ENCODE measurements at places on chromosomes 3 and 15.
A peak's percentile ranks its signal among the peaks of the same experiment; 100 is the strongest.

GRCh38 chr15:70057931-70058641 lies 39.6 kb downstream of the TLE3 start:
- no peak overlapping the region for H3K4me3 ChIP-seq
- peaks cover 46% of the 10 kb centered on the region for H3K4me1 ChIP-seq
- H3K27ac ChIP-seq, result no peak overlapping the region
- no peak for DNase-seq
- peaks cover 7% of the 10 kb centered on the region for H3K27me3 ChIP-seq
- peaks cover 73% of the 10 kb centered on the region for H3K36me3 ChIP-seq

- no peak overlapping the region for H3K4me3 ChIP-seq
- H3K27ac ChIP-seq, result no peak overlapping the region
- H3K36me3 ChIP-seq, result no peaks in the 10 kb centered on the region
- DNase-seq, result peak; percentile 40
- H3K4me1 ChIP-seq, result no peaks in the 10 kb centered on the region
- peaks cover 27% of the 10 kb centered on the region for H3K27me3 ChIP-seq
These were observed 187.1 kb downstream of the PDE8A start for GRCh38 chr15:85168642-85169173.

DNA sequence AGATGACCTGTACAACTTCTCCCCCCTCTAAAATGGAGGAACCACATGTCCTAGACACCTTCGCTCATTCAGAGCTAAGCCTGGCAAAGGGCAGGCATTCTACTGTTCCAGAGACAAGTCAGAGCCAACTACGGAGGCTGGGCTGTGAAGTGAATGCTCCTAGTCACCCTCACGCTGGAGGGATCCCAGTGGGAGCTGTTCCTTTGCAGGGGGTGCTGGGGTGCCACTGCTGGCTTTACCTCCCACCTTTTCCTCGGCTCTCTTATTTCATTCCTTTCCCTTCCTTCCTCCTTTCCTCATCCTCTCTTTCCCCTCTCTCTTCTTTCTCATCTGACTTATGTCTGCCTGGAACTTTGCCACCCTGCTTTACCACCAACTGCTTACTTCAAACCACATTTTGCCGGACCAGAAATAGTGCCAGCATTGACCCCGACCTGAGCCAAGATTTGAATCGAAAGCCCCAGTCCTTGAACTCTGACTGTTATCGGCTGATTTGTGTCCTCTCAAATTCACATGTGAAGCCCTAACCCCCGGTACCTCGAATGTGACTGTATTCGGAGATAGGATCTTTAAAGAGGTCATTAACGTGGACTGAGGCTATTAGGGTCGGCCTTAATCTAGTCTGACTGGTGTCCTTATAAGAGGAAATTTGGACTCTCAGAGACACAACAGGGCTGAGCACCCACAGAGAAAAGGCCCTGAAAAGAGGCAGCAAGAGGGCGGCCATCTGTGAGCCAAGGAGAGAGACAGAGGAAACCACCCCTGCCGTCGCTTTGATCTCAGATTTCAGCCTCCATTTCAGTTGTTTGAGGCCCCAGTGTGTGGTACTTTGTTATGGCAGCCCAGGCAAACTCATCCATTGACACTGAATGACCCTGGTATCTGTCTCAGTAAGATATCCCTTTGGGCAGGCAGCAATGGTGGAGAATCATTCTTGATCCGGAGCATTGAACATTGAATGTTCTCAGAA lies 31.3 kb upstream of the TBC1D21 start:
- no peaks in the 10 kb centered on the region for H3K36me3 ChIP-seq
- H3K4me3 ChIP-seq, result no peak overlapping the region
- no peak overlapping the region for H3K27ac ChIP-seq
- peaks cover 12% of the 10 kb centered on the region for H3K4me1 ChIP-seq
- DNase-seq, result no peak
- H3K27me3 ChIP-seq, result peaks cover 10% of the 10 kb centered on the region

GRCh38 chr3:156605686-156606605 lies 51.0 kb upstream of the SSR3 start:
- H3K27me3 ChIP-seq, result peaks cover 5% of the 10 kb centered on the region
- peak overlapping the region; percentile 74 for H3K27ac ChIP-seq
- DNase-seq, result peak; percentile 52
- peaks cover 46% of the 10 kb centered on the region for H3K4me1 ChIP-seq
- no peaks in the 10 kb centered on the region for H3K36me3 ChIP-seq

DNA sequence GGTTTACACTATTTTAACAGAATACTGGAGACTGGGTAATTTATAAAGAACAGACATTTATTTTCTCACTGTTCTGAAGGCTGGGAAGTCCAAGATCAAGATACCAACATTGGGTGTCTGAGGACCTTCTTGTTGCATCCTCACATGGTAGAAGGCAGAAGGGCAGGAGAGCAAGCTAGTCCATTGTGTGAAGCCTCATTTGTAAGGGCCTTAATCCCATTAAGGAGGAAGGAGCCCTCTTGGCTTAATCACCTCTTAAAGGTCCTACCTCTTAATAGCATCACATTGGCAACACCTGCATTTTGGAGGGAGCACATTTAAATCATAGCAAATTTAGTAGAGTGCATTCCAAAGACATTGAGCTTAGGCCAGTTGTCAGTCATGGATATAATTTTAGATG lies 26.2 kb downstream of the UBE2Q2 start:
- H3K36me3 ChIP-seq, result peaks cover 56% of the 10 kb centered on the region
- H3K27ac ChIP-seq, result no peak overlapping the region
- H3K27me3 ChIP-seq, result no peaks in the 10 kb centered on the region

DNA sequence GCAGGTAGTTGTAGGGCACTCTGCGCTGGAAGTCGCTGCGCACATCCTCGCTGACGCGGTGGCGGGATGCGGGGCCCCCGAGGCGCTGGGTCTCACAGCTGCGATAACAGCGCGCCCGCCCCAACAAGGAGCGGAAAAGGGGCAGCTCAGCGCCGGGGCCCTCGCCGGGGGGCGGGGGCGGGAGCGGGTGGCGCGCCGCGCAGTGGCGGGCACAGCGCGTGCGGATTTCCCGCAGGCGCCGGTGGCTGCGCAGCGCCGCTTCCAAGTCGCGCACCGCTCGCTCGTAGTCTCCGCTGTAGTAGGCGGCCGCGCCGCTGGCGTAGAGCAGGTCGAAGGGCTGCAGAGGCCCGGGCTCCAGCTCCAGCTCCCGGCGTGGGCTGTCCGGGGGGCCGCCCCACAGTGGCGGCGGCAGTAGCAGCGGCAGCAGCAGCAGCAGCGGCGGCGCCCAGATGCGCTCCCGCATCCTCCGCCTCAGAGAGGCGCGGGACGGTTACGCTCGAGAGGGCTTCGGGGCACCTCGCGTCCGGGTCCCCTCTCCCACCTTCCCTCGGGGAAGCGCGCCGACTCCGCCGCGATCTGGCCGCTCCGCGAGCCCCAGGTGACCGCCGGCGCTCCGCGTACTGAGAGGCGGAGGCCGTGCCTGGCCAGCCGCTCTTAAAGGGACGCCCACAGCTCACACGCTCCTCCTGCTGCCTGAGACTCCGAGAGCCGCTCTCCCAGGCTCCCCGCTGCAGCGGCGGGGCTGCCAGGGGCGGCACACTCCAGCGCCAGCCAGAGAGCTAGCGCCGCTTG lies at the start of gene P3H2:
Gene P3H2, minus strand, starts transcription at position 629 of the 792 bp plus-strand sequence. Its CDS starts 166 bp downstream, at position 463.
- peak within 1 kb of the TSS; percentile 77 for H3K27ac ChIP-seq
- H3K4me3 ChIP-seq, result peak within 1 kb of the TSS; percentile 91
- no peaks in the 10 kb centered on the region for H3K27me3 ChIP-seq
- peak; percentile 82 for DNase-seq

DNA sequence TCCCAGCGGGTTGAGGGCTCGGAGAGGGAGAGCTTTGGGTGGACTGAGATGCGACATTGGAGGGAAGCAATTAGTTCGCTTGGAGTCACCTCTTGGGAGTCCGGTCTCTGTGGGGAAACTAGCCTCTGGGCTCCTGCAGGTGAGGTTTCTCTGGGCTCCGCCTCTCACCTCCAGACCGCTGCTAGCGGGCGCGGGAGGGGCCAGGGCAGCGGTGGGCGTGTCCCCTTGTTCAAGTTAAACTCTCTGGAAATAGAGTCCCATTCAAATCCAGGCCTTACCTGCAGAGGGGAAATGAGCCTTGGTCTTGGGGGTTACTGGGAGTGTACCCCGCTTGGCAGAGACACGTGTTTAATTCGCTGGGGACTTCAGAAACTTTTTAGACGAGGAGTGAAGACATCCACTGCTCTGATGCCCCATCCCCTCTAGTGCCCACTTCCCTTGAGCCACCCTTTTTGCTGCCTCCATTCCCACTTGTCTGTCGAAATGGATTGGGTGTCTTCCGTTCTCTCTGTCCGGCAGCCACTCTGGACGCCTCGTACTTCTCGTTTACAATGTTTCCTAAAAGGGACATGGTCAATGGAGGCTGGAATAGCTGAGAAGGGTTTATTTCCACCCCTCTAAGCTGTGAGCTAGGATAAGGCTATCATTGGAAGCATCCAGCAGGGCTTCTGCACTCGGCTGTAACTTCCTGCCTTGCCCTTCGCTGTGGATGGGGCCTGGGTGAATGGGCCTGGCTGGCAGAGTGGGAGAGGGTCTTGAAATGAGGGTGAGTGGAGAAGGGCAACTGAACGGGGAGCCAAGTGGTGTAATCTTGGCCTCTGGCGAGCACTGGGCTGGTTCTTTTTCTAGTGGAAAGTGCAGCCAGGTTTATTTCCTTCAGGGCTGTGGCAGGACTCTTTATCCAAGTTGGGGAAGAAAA lies 1.1 kb downstream of the MITF start:
- DNase-seq, result peak; percentile 50
- H3K36me3 ChIP-seq, result no peaks in the 10 kb centered on the region
- peaks cover 86% of the 10 kb centered on the region for H3K27me3 ChIP-seq
- peaks cover 17% of the 10 kb centered on the region for H3K4me1 ChIP-seq

DNA sequence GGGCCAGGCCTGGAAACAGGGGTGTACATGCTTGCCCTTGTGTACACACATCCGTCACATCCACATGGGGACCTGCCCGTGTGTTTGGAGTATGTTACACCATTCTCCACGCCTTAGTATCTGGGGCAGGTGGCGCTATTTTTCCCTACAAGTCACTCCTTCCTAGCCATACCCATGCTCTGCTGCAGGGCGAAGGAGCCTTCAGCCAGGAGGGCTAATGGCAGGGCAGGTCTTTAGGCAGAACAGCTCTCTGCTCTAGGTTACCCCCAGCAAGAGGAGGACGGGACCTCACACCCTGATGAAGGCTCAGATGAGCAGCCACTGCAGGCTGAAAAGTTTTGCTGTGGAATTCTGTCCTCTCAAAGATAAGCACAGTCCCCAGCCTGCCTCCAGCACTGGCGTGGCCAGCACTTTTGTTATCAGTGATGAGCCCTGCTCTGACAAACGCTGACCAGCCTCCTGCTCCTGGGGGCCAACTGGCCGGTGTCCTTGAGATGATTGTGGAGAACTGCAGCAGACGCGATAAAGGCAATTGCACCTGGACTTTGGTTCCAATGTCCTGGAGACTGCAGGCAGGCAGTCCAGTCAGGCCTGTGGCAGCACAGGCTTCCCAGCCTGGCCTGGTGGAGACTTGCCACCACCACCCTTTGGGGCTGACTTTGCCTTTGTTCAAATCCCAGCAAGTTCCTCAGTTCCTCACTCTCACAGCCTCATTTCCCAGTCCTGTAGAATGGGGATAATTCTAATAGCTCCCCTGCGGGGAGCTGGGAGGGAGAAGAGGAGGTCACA lies 19.8 kb upstream of the PIGZ start:
- no peak overlapping the region for H3K27ac ChIP-seq
- H3K4me1 ChIP-seq, result peaks cover 40% of the 10 kb centered on the region
- H3K4me3 ChIP-seq, result no peak overlapping the region
- no peak for DNase-seq
